Stimulated activated CD4-positive, alpha-beta T cell treated with anti-CD3 and anti-CD28 coated beads, Interleukin-15, amount 100 ng/mL, for 1 hour (primary cell): ENCODE measurements at places on chromosomes 2 and 18.

DNA sequence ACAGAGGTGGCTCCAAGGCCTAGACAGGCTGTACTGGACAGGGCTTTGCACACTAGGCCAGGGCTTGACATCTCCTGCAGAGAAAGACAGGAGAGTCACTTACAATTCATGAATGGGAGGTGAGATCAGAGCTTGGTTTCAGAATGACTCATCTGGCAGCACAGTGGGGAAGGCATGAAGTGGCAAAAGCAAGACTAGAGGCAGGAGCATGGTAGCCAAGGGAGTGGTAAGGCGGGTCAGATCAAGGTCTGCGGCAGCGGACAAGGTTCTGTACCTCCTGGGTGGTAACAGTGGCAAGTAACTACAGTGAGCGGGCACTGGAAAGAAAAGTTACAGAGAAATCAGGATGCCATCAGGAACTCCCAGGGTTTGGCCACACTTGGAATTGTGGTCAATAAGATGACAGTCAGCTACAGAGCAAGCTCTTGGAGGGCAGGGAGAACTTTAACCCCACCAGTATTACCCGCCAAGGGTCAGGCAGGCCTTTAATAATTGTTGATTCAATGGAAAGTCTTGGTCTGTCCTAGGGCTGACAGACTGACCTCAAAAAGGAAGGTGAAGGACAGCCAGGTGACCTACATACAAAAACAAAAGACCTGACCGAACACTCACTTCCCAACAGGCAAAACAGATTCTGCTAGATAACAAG, 5.7 kb downstream of the MCFD2 start:
- DNase-seq, result no peak

GRCh38 chr2:157934684-157935377, 58.7 kb upstream of the ACVR1 start:
- DNase-seq, result no peak

- no peak for DNase-seq
Observed at GRCh38 chr18:7921938-7922587, 354.9 kb downstream of the PTPRM start.

- no peak for DNase-seq
Observed at GRCh38 chr2:155372969-155373368, 674.5 kb downstream of the KCNJ3 start.

DNA sequence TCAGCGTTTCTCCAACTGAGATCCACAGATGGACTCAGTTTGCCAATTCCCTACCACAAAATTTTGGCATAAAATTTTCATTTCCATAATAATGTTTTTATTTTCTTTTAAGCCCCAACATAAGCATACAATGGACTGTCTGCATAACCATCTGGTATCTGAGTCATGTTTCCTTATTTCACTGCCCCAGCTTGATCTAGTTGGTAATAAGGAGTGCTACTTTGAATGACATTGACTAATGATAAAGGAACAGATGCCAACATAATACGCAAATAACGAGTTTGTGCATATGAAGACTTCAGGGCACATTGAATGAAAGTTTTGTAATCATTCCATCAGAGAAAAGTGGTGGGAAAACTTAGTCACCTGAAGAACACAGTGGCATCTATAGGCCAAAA, 8.8 kb upstream of the MBD2 start:
- no peak for DNase-seq

DNA sequence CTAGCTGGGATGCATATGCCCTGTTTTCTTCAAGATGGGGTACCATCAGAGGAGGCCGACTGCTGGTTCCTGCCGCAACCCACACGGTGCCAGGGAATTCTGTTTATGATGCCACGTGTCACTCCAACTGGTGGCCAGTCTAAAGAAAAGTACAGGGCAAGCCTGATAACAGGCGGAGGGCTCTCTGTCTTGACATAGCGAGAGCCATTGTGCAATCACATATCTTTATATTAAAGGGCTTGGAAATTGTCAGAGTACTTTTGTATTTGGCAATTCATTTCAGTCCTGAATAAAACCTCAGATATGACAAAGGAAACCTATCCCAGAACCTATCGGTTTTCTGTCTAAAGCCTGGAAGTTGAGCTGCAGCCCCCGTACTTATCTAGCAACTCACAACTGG, 768.4 kb downstream of the TDRD15 start:
- no peak for DNase-seq

DNA sequence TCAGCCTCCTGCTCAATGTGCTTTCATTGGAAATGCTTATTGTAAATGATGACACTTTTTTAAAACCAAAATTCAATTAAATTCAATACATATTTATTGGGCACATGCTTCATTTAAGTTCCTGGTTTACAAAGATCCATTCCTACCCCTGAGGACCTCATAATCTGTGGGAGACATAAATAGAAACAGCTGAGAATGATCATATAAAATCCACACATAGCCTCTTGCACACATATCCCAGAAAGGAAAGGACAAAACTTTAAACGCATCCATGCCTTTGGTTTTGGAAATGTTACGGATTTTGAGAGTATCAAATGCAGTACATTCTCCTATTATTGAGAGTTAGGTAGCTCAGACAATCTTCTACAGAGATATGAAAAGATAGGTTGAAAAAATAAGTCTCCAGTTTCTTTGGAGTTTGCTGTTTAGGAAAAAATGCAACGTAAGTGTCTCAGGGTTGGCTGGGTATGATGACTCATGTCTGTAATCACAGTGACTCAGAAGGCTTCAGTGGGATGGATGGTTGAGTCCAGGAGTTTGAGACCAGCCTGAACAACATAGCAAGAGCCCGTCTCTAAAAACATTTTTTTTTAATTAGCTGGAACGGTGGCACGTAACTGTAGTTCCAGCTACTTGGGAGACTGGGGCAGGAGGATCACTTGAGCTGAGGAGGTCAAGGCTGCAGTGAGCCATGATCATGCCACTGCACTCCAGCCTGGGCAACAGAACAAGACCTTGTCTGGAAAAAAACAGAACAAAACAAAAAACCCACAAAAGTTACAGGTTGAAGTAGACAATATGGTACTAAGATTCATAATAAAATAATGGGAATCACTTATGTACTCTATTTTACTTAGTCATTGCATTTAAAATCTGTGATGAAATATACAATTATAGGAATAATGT, 3.9 kb upstream of the PRELID3A start:
- no peak for DNase-seq

DNA sequence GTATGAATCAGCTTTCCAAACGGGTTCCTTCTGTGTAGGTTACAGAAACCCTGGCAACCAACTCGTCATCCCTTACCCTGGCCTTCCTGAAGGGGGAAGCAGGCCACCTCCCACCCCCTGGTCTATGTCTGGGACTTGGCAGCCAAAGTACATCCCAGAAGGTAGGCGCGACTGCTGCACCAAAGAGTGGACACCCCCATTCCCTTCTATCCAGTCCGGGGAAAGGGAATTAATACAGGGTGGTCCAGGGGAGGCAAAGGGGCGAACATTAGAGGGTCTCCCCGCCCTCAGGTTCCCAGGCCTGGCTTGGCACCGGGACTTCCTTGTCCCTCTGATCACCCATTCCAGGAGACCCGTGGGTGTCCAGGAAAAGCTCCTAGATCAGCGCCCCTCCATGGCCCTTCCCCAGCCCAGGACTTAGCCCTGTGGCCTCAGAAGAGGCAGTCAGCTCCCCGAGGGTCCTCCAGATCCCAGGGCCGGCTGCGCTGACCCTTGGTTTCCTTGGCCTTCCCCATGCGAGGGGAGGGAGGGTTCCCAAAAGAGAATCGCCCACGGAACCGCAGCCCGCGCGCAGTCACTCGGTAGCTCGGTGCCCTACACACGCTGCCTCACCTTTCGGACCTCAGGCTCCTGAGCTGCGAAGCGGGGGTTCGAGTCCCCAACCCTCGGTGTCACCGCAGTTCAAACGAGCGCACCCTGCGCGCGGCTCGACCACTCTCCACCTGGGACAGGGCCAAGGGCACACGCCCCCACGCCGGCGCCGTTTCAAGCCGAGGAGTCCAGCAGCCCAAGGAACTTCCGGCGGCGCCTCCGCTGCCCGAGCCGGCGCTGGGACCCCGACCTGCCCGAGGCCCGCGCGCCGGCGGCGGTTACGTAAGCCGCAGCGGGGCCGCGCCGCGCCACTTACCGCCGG, at the start of gene PER2:
PER2 (minus strand) TSS at position 874 of the 913 bp plus-strand sequence. CDS start 10,674 bp downstream, outside the sequence.
- DNase-seq, result no peak

GRCh38 chr2:201432038-201432620, 19.1 kb downstream of the TRAK2 start:
- no peak for DNase-seq

DNA sequence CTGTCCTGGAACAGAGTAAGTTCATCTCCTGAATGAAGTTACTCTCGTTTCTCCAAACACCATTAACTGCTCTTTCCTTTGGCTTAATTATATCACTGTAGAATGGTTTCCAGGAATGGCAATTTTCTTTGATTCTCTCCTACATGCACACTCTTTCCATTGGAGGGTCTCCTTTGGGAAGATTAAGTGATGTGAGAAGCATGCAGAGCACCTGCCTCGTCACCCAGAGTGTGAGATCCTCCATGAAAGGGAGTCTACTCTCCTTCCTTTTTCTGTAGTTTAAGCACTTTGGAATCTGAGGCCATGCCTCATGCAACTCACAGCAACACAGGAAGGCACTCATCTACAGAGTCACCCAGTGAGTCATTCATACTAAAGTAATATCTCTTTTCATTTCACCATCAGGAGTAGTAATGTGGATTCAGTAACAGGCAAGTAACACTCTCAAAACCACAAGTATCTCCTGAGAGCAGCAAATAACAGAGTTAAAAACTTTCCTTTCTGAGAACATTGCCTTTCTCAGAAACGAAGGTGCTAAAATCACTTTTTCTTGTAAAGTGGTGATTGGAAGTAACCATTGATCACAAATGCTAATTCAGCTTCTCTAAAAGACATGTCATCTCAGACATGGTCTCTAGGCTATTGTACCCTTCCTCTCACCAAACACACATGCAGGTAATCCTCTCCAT, 52.8 kb upstream of the IL1RL1 start:
- no peak for DNase-seq

GRCh38 chr2:65314801-65315441, 87.3 kb downstream of the ACTR2 start:
- DNase-seq, result no peak

DNA sequence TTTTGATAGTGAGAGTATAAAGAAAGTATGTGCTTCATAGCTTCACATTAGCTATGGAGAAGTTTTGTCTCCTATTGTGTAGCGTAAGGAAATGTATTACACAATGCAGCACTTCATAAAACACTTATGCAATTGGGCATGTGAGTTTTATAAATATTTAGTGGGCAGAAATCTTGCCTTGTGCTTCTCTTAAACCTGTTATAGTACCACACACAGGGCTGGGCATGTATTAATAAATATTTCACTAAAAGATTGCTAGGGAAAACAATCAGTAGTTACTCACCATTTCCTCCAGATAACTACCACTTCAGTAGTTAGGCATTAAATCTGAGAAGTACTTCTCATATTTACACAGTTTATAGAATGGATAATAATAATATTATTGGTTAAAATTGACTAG, 1080.8 kb upstream of the PIK3C3 start:
- DNase-seq, result no peak

- no peak for DNase-seq
Observed at GRCh38 chr2:227179988-227180685, 15.7 kb downstream of the COL4A3 start.

- DNase-seq, result no peak
Observed at GRCh38 chr2:26887151-26887550, 39.2 kb downstream of the DPYSL5 start.

GRCh38 chr2:24482251-24482971, 8.6 kb upstream of the NCOA1 start:
- no peak for DNase-seq

DNA sequence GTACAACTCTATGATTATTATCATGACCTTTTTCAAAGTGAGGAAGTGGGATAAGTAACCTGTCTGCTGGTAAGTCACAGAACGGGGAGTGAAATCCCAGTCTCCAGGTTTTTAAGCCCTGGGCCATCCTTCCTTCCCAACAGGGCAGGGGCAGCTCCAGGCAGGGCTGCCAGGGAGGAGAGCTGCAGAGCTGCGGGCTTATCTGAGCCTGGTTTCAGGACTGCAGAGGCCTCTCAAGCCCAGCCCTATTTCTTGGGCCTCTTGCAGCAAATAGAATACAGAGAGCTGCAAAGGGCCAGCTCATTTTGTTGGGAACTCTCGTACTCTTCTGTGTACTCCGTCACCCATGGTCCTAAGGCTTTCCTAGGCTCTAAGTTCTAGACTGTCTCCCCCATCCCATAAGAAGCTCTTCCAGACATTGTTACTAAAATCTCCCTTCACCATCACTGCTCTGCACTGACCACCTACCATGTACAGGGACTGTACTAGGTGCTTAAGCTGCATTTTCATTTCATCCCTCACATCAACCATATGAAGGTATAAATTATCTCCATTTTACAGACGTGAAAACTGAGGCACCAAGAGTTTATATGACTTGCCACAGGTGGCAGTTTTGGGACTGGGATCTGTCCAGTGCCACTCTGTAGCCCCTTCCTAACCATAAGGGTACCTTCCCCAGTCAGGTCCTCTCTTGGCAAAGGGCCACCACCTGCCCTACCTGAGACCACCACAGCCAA, 3.1 kb downstream of the RAB11FIP5 start:
- DNase-seq, result no peak

DNA sequence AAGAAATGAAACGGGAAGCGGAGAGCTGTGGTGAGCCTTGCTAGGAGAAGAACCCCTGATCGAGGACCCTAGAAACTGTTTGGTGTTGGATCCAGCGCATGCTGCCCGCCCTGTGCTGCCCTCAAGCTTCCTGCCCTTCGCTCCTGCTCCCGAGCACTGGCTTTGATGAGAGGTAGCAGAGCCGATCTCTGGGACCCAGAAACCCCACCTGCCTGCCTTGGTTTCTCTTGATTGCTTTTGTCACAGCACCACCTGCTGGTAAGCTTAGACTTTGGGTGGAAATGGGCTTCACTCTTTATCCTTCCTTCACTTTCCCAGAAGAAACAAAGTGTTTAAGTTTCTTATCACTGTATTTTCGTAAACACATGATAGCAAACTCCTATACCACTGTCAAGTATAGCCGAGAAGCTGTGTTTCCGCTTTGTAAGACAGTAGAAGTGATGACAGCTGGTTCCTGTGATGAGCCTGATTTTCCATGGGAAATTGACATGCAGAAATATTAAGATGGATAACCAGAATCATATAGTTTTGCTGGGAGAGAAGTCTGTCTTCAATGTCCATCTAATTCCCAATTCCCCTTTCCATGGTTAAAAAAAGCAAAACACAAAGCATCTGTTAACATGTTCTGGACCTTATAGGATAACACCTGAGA, 267.4 kb downstream of the PHLPP1 start:
- DNase-seq, result no peak
